ENCODE measurements at places on chromosomes 7 and 10.

- DNase-seq, result no peak
These were observed 161.3 kb upstream of the VIPR2 start for GRCh38 chr7:159306012-159306411.

- no peak for DNase-seq
These were observed 319.0 kb upstream of the FZD1 start for GRCh38 chr7:90945104-90945787.

DNA sequence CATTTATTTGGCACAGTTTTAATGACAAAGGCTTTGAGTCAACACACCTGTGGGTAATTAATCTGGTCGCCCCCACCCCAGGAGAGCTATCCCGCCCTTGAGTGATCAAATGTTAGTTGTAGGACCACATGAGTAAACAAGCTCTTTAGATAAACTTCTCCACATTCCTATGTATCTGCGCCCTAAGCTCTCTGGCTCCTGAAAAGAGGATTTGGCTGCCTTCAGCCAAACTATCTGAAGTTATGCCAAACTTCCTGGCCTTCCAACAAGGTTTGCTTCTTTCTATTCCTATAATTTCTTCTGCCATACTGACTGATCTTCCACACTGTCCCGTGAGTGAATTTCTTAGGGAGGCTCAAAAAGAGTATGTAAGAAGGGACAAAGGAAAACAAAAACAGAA, 134.2 kb downstream of the RALA start:
- DNase-seq, result no peak

- DNase-seq, result no peak
These were observed 44.1 kb upstream of the LBX1 start for GRCh38 chr10:101273330-101273729.

GRCh38 chr10:50347394-50347802, 96.1 kb upstream of the ASAH2 start:
- no peak for DNase-seq

GRCh38 chr7:116582806-116583444, 58.1 kb downstream of the CAV1 start:
- DNase-seq, result no peak

- no peak for DNase-seq
These were observed 24.5 kb downstream of the ZEB1 start for GRCh38 chr10:31343551-31343950.

DNA sequence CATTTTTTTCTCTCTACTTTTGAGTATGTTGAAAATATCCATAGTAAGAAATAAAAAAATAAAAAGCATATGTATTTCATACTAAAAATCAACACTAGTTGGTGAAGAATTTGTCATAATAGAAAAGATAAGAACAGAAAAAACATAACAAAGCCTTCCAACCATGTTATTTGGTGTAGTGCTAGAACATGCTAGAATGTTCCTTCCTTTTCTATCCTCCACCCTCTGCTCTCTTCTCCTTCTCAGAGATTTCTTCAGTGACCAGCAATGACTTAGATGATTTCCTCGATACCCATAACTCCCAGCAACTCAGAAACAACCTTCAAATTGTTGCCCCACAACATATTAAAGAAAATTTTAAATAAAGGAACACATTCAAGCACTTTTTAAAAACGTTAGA, 2.6 kb downstream of the ZC3HAV1 start:
- no peak for DNase-seq

DNA sequence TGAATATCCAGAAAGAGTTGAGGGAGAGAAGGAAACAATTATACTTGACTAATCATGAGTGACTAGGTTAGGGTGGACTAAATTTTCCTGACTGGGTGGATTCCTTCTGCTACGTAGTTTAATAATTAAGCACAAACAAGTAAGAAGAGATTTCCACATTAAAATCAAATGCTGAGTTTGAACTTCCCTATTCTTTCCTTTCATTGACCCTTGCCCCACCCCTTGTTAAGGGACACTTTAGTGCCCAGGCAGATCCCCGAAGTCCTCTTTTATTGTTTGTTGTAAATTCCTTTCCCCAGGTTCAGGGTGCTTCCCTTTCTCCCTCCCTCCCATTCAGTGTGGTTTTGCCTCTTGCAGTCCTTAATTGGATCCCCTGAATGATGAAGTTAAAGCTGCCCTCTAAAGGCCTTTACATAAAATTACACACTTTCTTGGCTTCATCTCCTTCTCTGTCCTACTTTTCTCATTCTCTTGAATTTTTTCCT, 8.8 kb upstream of the SPAM1 start:
- DNase-seq, result no peak

DNA sequence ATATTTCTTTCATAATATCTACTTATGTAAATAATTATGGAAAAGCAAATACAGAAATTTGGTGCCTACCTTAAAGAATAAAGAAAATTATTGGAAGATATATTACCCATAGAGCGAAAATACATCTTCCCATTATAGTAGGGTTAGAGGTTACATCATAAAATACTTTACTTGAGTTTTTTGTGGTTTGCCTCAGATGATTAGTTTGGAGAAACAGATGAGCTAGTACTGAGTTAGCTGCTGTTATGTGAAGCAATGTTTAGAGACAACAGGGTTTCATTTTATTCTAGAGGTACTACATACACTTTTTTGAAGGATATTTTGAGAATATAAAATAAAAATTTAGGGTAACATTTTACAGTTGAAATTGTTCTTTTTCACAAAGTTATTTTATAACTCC, 2.9 kb upstream of the MLLT10 start:
- DNase-seq, result no peak

DNA sequence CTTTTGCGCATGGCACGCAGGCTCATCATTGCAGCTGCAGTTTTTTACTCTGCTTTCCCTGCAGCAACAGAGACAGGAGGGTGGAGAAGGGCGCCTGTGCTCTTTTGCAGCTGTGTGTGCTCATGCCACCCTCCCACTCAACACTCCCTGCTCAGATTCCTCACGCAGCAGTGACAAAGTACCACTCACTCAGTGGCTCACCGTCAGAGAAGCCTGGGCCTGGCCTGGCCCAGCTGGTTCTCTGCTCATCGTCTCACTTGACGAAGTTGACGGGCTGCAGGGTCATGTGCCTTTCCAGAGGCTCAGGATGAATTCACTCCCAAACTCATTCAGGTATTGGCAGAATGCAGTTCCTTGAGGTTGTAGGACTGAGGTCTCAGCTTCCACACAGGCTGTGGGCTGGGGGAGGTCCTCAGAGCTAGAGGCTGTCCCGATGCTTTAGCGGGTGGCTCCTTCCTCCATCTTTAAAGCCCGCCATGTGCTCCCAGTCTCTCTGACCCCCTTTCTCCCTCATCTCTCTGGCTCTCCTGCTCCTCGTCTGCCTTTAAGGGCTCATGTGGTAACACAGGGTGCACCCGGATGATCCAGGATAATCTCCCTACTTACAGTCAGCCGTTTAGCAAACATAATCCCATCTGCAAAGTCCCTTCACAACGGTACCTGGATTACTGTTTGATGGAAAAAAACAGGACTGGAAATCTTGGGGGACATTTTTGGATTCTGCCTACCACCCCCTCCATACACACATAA, 25.8 kb downstream of the PTPRE start:
- no peak for DNase-seq

DNA sequence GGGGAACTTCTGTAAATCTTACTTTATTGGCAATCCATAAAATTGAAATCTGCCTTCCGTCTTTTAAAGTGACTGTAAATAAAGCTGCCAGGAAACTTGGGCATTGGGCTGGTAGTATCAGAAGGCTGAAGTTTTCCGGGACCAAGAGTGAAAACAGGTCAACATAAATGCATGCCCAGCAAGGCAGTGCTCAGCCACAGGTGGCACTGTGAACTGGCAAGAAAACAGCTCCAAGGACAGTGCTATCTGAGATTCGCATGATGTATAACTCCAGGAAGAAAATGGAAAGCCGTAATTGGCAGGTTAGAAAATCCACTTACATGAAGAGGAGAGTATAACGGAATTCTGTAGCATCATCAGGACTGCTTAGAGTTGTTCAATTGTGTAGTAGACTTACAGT, 1.9 kb upstream of the INSYN2A start:
- DNase-seq, result no peak

- no peak for DNase-seq
These were observed 158.5 kb downstream of the PTPRN2 start for GRCh38 chr7:158428837-158429753.

DNA sequence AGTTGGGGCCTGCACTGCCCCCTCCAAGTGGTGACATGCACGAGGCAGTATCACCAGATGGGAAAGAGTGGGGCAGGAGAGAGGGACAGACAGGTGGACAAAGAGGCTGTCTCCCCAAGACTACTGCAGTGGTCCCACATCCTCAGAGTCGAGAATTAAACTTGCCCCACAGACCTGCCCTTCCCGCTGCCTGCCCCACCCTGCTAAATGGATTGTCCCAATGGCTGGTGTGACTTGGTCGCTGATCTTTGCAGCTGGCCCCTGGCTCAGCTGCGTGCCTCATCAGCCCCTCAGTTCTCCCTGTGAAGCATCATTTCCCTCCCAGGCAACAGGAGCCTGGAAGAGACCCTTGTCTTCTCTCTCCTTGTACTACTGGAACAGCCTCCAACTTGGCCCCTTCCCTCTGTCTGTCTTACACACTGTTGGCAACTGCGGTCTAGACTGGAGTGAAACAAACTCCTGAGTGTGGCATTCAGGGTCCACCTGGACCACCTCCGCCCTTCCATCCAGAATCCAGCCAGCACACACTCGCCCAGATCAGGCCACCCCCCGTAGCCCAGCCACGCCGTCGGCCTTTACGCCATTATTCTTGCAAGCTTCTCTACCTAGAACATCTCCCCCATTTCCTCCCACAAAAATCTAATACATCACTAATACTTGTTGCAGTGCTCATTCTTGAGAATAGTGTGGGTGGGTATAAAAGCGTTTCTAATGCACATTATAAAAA, 275.1 kb downstream of the CELF2 start:
- no peak for DNase-seq

GRCh38 chr7:30065746-30066145, 37.5 kb downstream of the PLEKHA8 start:
- no peak for DNase-seq

DNA sequence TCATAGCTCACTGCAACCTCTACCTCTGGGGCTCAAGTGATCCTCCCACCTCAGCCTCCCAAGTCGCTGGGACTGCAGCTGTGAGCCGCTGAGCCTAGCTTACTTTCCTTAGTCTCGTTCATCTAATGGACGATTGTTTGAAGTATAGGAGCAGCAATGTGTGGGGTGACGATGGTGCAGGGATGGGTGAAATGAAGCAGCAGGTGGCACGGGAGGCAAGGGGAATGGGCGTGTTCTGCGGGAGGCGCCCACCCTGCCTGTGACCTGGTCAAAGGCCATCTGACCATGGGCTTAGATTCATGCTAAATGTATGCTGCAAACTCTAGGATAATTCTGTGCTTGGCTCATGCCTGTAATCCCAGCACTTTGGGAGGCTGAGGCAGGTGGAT, 210.7 kb downstream of the MAD1L1 start:
- DNase-seq, result no peak

GRCh38 chr10:75531571-75532031, 100.2 kb downstream of the LRMDA start:
- DNase-seq, result no peak

DNA sequence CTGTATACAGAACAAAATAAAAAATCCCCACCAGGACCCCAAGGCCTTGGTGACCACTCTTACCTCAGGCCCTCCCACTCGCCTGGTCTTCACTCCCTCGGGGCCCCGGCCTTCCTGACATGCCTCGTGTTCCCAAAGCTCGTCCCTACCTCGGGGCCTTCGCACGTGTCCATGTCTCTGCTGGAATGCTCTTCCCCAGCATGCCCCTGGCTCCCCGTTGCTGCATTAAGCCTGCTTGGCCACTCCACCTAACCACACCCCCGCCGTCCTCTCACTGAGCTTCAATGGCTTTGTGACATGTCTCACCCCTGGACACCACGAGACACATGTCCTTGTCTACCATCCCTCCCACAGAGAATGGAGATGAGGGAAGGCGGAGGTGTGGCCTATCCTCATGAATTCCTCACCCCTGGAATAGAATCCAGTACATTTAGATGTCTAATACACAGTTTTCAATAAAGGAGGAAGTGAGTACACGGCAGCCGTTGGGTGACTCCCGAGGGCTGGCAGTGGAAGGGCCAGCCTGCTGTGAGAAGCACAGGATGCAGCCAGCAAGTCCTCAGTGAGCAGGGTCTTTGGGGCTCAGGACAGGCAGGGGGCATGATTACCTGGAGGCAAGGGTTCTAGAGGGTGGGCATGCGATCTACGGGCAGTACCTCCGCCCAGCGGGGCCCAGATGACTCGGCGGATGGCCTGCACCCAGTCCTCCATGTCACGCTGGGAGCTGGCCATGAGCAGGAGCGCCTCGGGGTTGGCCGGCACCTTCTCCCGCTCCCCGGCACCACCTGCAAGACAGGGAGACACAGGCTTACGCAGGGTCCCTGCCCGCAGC, 125.7 kb downstream of the ARHGAP22 start:
- DNase-seq, result no peak

DNA sequence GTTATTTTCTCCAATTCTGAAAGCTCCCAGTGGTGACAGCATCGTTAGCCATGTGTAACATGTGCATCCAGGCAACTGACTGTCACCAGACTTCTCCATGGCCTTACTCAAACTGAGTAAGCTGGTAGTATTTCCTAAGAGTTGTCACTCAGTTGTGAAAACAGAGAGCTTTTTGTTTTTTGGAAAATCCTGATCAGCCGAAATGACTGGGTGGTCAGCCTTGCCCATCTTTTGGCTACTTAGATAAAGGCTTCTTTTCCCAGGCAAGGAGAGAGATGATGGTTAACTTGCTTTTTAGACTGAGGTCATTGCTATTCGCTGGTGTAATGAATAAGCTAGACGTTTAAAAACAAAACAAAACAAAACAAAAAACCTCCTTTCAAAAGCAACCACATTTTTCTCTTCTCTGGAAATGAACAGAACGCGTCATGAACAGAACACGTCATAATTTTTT, 159.5 kb upstream of the KLF14 start:
- no peak for DNase-seq

GRCh38 chr7:20438694-20439376, 108.1 kb downstream of the ITGB8 start:
- DNase-seq, result no peak

GRCh38 chr10:4353059-4353655, 472.9 kb upstream of the AKR1E2 start:
- DNase-seq, result no peak

- DNase-seq, result no peak
These were observed 46.4 kb downstream of the TMEM26 start for GRCh38 chr10:61406736-61407135.

- no peak for DNase-seq
These were observed 53.2 kb downstream of the GAD2 start for GRCh38 chr10:26269754-26270153.

DNA sequence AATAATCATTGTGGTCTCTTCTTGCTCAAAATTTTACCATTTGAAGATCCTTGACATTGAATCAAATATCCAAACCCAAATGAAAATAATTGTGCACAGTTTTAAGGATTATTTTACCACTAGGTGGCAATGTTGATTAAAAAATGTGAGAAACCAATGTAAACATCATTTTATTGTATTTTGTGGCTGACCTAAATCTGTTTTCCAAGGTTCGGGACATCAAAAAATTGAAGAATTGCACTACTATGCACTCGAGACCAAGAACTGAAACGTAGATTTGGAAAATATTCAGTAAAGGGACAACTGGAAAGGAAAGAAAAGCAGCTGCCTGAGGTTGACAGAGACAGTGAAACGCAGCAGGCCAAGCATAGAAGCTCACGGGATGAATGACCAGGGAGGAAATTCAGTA, 259.3 kb downstream of the SNX13 start:
- DNase-seq, result no peak

Measured in stimulated activated CD4-positive, alpha-beta T cell treated with anti-CD3 and anti-CD28 coated beads, Interleukin-4, amount 100 ng/mL, for 48 hours (primary cell).